Liver (tissue), 10 donors: ENCODE measurements at places on chromosomes 12 and 14. TPM values are rescaled to one million over a fixed set of nuclear protein-coding genes. Genes with fewer than 3 reads are reported as not detected.

Gene WNT5B
- 1.0 TPM for polyA plus RNA-seq

Gene KCNK10
- not detected for polyA plus RNA-seq

Gene DPPA3
- not detected for polyA plus RNA-seq

Gene CD163L1
- 0.87 TPM for polyA plus RNA-seq

Gene EPYC
- polyA plus RNA-seq, result not detected

Gene C3AR1
- polyA plus RNA-seq, result 5.9 TPM

Gene OR6C2
- polyA plus RNA-seq, result not detected

Gene PTHLH
- polyA plus RNA-seq, result not detected

Gene DUSP6
- polyA plus RNA-seq, result 37.0 TPM

Gene CACNA2D4
- polyA plus RNA-seq, result 1.0 TPM

Gene VWF
- polyA plus RNA-seq, result 4.6 TPM

Gene SUSD6
- polyA plus RNA-seq, result 7.4 TPM

Gene COL2A1
- not detected for polyA plus RNA-seq

Gene ZNF10
- 3.1 TPM for polyA plus RNA-seq

Gene TSPAN9
- polyA plus RNA-seq, result 17.4 TPM

Gene TDRD9
- polyA plus RNA-seq, result 0.36 TPM

Gene FAM181A
- polyA plus RNA-seq, result not detected
